ENCODE measurements at places on chromosomes 3 and 15.

- DNase-seq: no peak
These were observed 1033.9 kb downstream of the FHIT start for GRCh38 chr3:60217156-60217911.

GRCh38 chr3:31053299-31053698 lies 158.8 kb upstream of the GADL1 start:
- no peak for DNase-seq

DNA sequence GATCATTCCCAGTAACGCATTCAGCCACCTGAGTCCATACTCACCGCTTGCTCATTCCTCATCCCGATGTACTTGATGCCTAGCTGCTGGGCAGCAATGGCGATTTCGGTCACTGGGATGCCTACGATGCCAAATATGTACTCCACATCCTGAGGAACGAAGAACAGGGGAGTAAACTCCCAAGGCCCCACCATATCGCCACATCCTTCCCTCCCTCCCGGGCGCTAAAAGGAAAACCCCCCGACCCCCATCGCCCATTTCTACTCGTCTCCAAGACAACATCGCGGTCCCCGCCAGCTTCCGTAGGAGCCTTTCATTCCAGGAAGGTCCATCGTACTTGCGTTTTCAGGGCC lies 347 bp downstream of the HACL1 start:
- DNase-seq: no peak

GRCh38 chr15:92079047-92079446 lies 225.5 kb downstream of the SLCO3A1 start:
- DNase-seq: peak; percentile 18

GRCh38 chr15:31032961-31033371 lies 41.5 kb upstream of the MTMR10 start:
- no peak for DNase-seq

DNA sequence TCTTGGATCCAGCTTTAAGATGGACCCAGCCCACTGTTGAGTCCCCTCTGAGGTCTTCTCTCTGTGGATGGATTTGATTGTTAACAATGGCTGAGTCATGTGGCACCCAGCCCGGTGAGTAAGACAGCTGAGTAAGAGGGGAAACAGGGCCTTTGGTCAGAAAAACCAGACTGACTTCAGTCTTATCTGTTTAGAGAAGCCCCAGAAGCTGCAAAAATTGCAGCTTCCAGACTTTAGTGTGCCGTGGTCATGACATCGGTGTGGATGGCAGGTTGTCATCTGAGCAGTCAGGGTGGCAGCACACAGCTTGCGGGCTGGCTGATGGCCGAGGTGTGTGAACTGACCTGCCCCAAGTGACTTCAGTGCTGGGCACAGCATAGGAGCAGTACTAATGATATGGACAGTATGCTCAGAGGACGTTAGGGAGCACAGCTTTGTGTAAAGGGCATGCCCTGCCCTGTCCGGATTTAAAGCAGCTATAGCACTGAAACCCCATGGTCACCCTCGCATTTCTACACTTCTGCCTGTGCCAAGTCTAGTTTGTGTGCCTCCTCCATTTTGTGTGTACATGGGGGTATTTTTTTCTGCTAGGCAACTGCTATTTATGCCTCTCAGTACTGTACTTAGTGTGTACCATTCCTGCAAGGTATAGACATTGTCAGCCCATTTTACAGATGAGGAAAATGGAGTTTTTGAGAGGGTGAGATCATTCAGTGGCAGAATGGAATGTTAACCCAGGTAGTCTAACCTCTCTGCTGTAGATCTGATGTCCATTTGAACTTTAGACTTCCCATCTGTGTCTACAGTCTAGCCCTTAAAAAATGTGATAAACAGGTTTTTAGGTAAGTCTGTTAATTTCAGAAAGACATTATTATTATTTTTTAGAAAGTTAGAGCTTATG lies 44.4 kb downstream of the FLNB start:
- DNase-seq: peak; percentile 47

All from Kasumi-1 (cell line).